Right lung (tissue), 10 donors: ENCODE measurements at places on chromosomes 7 and 10. TPM values are rescaled to one million over a fixed set of nuclear protein-coding genes. Genes with fewer than 3 reads are reported as not detected.

GRCh38 chr10:121262774-121263430 is 335.3 kb downstream of the FGFR2 start:
- DNase-seq, result no peak

The CHST15 gene
- 14.0 TPM for polyA plus RNA-seq

DNA sequence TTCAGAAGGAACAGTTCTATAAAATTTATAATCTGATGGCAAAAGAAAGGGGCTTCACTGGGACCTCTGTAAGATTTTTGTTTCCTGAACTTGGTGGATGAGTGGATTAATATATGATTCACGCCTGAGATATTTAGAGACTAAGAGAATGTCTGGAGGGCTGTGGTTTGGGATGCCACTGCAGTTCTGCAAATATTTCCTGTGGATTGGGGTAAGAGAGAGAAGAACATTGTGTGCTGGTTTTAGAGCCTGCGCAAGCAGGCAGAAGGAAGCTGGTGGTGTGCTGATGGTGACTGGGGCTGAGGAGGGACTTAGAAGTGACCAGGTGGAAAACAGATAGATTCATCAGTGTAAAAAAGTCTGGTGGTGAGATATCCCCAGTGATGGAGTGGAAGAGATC is 87.0 kb downstream of the SUGCT start:
- DNase-seq, result no peak

DNA sequence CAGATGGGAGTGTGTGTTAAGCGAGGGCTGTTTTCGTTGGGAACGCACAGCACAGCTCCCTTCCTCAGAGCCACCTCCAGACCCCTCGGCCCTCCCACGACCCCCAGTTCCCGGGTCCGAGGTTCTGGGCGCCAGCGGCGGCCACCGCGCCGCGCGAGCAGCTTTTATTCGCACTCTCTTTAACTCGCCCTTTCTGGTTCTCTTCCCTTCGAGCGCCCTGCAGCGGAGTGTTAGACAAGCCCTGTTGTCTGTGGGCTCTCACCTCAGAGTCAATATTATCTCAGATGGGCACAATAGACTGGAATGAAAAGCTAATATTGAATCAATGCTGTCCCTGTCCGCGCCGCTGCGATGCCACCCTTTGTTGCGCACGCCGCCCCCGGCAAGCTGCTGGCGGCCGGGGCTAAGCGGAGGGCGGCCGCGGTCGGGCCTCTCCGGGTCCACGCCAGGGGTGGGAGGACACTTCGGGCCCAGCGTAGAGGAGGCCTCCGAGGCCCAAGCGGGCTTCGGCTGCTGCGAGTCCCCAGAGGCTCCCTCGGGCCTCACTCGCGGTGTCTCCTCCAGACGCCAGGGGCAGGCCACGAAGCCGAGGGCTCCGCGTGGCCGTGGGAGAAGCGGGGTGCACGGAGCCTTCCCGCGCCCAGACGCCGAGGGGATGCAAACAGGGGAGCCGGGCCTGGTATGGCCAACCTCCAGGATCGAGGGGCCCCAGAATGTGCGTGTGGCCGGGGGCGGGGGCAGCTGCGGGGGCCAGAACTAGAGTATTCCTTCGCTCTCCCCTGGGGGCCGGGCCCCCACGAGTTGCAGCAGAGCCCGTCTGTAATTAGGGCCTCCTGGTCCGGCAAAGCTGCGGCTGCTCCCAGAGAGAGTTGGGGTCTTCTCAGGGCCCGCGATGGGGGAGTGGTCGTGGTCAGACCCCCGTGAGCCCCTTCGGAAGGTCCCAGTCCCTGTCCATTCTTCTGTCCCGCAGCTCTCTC is 7.9 kb upstream of the EMX2 start:
- DNase-seq, result no peak

DNA sequence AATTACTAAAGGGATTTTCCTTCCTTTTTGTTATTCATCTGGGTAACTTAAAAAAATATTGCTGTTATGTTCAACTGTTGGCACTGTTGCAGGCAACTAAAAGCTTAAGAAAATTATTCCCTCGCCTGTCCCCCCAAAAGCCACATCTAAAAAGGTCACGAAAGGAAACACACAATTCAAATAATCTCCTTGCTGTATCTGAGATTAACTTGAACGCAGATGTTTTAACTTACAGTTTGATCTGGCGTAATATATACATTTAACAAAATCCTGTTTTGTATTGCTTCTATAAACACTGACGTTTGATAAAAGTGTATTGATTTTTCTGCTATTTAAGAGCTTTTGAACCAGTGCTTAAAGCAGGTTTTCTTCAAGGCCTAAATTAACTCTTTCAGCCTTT is 432.1 kb downstream of the SUGCT start:
- no peak for DNase-seq

The TAS2R41 gene
- not detected for polyA plus RNA-seq

The BLNK gene
- 16.9 TPM for polyA plus RNA-seq

The SPDYE6 gene
- polyA plus RNA-seq, result 2.0 TPM

DNA sequence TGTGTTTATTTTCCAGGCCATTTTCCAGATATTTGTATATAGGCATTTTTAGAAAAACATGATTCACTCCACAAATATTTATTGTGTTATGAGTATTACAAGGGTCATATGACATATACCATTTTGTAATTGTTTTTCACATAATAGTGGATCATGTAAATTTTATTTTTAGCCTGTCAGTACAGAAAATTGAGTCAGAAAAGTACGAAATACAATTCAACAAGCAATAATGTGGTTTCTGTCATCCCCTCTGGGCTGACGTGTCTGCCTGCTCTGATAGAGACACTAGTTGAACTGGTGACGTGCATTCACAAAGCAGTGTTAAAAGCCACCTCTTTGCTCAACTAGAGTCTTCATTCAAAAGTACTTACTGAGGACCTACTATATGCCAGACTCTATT is 97.9 kb upstream of the STEAP1B start:
- DNase-seq, result no peak

DNA sequence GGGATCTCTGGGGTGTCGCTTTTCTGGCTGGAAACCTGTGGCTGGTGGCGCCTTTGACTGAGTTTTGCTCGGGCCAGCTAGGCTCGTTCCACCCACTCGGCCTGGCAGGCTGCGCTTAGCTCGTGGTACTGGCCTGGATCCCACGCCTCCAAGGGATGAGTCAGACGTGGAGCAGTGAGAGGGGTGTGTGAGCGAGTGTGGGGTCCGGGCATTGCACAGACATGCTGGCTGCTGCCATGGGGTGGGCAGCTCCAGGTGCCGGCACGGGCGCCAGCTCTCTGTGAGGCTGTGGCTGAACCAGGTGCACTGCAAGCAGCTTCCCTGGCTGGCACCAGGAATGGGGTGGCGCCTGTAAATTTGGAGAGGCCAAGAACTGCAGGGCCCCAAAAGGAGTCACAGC is 63.1 kb upstream of the CACNA2D1 start:
- no peak for DNase-seq

DNA sequence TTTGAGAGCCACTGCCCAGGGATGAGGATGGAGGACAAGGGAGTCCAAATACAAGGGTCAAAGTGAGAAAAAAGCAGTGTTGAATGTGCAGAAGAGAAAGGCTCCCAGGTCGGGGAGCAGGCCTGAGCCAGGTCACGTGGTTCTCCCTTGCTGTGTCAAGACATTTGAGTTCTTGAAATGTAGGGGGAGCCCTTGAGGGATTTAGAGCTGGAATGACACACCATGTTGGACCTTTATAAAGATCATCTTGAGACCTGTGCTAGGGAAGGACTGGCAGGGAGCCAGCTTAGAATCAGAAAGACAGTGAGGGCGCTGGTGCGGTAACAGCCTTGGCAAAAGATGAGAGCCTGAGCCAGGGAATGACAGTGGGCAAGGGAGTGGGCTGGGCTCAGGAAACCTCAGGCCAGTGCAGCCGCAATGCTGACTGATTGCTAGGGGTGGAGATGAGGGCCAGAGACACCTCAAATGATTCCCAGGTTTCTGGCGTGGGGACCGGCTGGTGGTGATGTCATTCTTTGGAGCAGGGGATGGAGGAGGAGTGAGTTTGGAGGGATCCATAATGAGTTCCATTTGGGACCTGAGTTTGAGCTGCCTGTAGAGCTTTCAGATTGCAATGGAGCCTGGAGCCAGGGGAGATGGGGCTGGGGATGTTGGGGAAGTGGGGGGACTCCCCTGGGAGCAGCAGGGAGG is 120.1 kb downstream of the PTPN20 start:
- DNase-seq, result no peak

DNA sequence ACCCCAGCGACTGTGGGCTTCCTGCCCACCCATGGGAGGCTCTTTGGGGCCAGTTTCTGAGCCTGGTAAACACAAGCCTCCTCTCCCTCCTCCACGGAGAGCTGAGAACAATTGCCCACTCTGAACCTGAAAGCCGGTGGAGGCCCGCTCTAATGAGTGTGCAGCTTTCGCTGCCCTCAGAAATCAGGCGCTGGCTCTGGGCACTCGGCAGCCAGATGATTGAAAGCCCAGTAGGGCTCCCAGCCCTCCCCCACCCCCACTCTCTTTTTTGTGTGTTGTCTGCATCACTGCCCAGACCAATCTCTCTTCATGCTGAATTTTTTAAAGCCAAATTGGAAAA is 438.9 kb downstream of the RPS24 start:
- DNase-seq, result no peak
